ENCODE measurements at places on chromosomes 16 and 17.

GRCh38 chr16:50183316-50183715, 30.2 kb downstream of the TENT4B start:
- no peak for DNase-seq

GRCh38 chr16:85851034-85851785, 47.8 kb upstream of the IRF8 start:
- no peak for DNase-seq

GRCh38 chr17:74272731-74273201, 1.3 kb upstream of the DNAI2 start:
- DNase-seq: no peak

- no peak for DNase-seq
Measured at GRCh38 chr17:61408151-61409041, 8.8 kb downstream of the TBX2 start.

GRCh38 chr17:78255953-78256706, 24.7 kb downstream of the TMEM235 start:
- no peak for DNase-seq

DNA sequence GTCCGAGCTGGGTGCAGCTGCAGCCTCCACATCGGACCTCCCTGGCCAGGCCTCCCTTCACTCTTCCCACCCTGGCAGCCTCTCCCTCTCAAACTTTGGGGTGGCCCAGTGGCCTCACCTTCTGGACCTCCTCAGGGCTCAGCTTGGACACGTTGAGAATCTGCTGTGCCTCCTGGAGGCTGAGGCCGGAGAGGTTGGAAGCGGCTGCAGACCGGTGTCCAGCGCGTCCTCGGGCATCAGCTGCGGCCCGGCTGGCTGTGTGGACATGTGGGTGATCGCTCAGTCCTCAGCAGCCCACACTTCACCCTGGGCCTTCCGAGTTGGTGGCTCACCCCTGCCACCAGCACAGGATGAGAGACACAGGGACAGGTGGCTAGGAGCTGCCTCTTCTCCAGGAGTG, 9.9 kb downstream of the PAM16 start:
- no peak for DNase-seq

- no peak for DNase-seq
Measured at GRCh38 chr17:80265205-80266068, 4.8 kb downstream of the RNF213 start.

- DNase-seq: peak; percentile 2
Measured at GRCh38 chr16:69762814-69763598, 874 bp downstream of the WWP2 start.
